ENCODE measurements at places on chromosomes 11 and 22.

DNA sequence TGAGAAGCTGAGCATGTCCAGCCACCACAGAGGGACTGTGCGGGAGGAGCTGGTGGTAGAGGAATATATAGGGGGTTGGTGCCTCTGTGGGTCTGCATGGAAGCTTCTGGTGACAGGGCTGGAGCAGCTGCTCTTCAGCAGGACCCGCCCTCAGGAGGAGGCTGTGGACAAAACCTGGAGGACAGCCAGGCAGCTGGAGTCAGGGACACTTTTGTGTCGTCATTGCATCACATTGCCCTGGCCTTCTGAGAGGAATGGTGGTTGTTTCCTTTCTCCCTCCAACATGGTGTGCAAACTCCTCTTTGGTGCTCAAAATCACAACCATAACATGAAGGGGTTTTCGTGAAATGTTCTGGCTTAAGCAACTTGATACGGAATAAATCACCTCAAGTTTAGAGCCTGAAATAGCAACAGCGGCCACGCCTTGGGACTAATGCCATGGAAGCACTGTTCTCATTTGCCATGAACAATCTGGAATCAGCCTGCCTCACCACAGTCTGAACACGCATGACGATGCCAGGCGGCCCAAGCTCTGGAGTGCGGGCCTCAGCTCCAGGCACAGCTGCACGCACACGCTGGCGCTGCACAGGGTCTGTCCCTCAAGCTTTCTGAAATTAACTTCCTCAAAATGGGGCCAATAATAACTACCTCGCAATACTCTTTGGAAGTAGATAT lies 17.1 kb upstream of the CSRP3 start:
- no peak for DNase-seq

GRCh38 chr11:67119585-67120391 lies 725 bp downstream of the KDM2A start:
- no peak for DNase-seq

DNA sequence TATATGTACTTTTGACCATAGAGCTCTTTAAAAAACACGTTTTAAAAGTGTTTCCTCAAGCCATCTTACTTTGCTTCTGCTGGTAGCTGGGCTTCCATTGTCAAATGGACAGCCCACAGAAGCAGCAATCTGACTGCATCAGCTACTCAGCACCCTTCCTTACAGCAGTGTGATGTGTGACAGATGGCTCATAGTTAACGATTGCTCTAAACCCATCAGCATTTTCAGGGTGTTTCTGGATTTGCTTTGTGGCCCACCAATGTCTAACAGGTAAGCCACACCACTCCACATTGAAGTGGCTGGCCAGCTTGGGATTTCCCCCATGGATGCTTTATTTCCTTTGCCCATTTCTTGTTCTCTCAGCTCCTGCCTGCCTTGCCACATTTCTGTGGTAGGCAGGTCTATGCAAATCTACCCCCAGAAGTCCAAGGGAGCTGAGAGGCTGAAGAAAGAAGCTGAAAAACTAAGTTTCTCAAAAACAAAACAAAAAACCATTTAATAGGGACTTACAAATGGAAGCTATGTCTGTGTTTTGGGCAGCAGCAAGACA lies 7.3 kb upstream of the FAR1 start:
- DNase-seq: no peak

GRCh38 chr22:43894122-43894521 lies 2.3 kb upstream of the PNPLA5 start:
- no peak for DNase-seq

DNA sequence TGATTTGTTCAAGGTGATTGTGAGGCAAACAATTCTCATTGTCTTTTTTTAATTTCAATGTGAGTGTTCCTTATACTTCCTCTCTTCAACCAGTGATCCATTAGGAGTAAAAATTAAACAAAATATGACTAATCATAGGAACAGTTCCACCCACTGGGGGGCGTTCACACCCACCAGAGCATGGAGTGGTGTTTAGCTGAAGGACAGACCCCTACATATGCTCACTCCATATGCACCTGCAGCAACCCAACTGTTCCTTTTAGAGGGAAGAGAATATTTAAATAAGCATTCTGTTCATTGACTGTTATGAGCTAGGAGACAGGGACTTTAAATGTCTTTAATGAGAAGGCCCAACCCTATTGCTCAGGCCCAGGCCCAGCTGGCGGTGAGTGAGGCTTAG lies 78.7 kb upstream of the DRD2 start:
- DNase-seq: no peak

Data from activated CD4-positive, CD25-positive, alpha-beta regulatory T cell treated with anti-CD3 and anti-CD28 coated beads, Interleukin-2, amount 50 U/mL, for 16 hours (primary cell).